ENCODE measurements at places on chromosomes 16 and 17.

DNA sequence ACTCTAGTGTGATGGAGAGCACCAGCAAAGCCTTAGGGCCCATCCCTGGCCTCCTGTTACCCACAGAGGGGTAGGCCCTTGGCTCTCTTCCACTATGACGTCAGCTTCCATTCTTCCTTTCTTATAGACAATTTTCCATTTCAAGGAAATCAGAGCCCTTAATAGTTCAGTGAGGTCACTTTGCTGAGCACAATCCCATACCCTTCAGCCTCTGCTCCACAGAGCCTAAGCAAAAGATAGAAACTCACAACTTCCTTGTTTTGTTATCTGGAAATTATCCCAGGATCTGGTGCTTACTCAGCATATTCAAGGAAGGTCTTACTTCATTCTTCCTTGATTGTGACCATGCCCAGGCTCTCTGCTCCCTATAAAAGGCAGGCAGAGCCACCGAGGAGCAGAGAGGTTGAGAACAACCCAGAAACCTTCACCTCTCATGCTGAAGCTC, at the start of gene CCL8:
CCL8 (plus strand) TSS at position 397 of the 445 bp plus-strand sequence. CDS start 67 bp downstream, outside the sequence.
- no peak for DNase-seq

GRCh38 chr17:40260528-40260927, 27.2 kb upstream of the CDC6 start:
- no peak for DNase-seq

GRCh38 chr16:75206749-75207451, at the start of gene CTRB2:
CTRB2 (minus strand) TSS chr16:75207161; CDS start chr16:75207141, 20 bp downstream.
- no peak for DNase-seq

- no peak for DNase-seq
Observed at GRCh38 chr17:82603981-82604448, 44.2 kb downstream of the WDR45B start.

All from left renal pelvis (tissue), 4 donors.